ENCODE measurements at places on chromosomes 13 and 19. TPM values are rescaled to one million over a fixed set of nuclear protein-coding genes. Genes with fewer than 3 reads are reported as not detected.

The ZDHHC20 gene
- total RNA-seq: 58.2 TPM

The SIAH3 gene
- not detected for total RNA-seq

The CGB2 gene
- total RNA-seq: not detected

The TMEM86B gene
- 0.98 TPM for total RNA-seq

The FKRP gene
- 10.2 TPM for total RNA-seq
